ENCODE measurements at places on chromosomes 5 and 9. TPM values are rescaled to one million over a fixed set of nuclear protein-coding genes. Genes with fewer than 3 reads are reported as not detected.

Gene CDH12
- total RNA-seq, result 1.1 TPM

Gene LCNL1
- 0.16 TPM for total RNA-seq

Gene IGIP
- total RNA-seq, result 21.8 TPM

Gene ZNF782
- total RNA-seq, result 23.0 TPM

Gene PCDHB16
- total RNA-seq, result 11.8 TPM

Gene EMB
- total RNA-seq, result 9.2 TPM

Gene NUDCD2
- 7.2 TPM for total RNA-seq

Gene PPIC
- 33.1 TPM for total RNA-seq

Gene FAM169A
- 1.6 TPM for total RNA-seq
